CD4-positive, CD25-positive, alpha-beta regulatory T cell (primary cell): ENCODE measurements at places on chromosomes 3 and 15.
A peak's percentile ranks its signal among the peaks of the same experiment; 100 is the strongest.

- DNase-seq: no peak
- H3K27ac ChIP-seq: no peak overlapping the region
- no peaks in the 10 kb centered on the region for H3K36me3 ChIP-seq
- H3K4me3 ChIP-seq: no peak overlapping the region
These were observed 197.6 kb downstream of the PDZRN3 start for GRCh38 chr3:73427048-73427706.

DNA sequence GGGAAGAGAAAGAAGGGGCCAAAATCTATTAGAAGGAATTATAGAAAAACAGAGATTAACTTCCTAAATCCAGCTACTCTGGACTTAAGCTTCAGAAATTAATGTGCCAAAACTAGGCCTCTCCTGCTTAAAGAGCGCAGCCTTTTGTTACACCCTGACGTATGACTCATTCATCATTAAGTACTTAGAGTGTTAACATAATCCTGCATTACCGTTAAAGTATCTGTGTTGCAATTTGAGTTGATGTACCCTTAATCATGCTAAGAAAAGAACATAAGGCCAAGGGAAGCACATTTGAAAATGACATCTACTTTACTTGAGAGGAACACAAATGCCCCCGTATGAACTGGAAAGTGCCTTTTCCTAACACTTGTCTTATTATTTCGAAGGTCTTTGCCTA lies 7.9 kb downstream of the HTR3D start:
- H3K27me3 ChIP-seq: no peaks in the 10 kb centered on the region
- DNase-seq: no peak
- no peaks in the 10 kb centered on the region for H3K4me1 ChIP-seq
- no peak overlapping the region for H3K4me3 ChIP-seq
- no peak overlapping the region for H3K27ac ChIP-seq

DNA sequence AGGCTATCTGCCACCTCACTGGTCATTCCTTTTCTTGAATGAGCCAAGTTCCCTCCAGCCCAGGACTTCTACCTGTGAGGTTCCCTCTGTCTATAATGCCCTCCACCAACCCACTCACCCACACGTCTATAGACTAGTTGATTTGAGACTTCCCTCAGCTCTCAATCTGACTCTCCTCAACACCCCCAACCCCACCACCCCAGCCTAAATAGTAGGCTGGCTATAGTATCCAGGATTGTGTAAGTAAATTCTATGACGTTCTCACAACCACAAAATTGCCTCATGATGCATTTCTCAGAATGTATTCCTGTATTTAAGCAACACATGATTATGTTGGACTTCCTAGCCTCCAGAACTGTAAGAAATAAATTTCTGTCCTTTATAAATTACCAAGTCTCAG lies 2.2 kb downstream of the PLSCR1 start:
- no peak overlapping the region for H3K27ac ChIP-seq
- H3K27me3 ChIP-seq: no peaks in the 10 kb centered on the region
- no peaks in the 10 kb centered on the region for H3K36me3 ChIP-seq
- DNase-seq: no peak

DNA sequence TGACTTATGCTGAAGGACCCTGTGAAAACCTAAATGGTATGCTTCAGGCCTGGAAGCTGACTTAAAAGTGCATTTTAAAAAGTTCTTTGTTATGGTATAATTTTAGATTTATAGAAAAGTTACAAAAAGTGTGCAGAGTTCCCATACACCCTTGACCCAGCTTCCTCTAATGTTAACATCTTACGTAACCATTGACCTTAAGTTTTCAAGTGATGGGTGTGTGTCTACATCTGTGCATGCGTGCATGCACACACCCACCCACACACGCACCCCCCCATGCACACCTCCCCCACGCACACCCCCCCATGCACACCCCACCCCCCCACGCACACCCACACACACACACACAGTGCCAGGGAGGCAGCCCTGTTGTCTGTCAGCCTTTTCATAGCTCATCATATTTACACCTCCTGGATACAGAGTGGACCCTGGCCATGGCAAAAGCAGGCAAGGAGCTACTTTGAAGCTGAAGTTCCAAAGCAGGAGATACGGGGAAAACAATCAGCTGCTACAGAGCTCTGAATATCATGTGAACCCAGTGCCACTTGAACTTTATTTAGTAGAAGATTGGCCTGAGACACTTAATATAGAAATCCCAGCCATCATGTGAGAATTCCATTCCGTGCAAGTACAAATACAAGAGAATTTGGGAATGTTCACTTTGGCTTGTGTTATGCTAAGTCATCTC lies 30.0 kb upstream of the TRAK1 start:
- H3K4me1 ChIP-seq: no peaks in the 10 kb centered on the region
- no peaks in the 10 kb centered on the region for H3K36me3 ChIP-seq
- no peaks in the 10 kb centered on the region for H3K27me3 ChIP-seq
- no peak overlapping the region for H3K4me3 ChIP-seq
- no peak overlapping the region for H3K27ac ChIP-seq

- H3K36me3 ChIP-seq: no peaks in the 10 kb centered on the region
- no peak for DNase-seq
- H3K4me1 ChIP-seq: no peaks in the 10 kb centered on the region
- no peak overlapping the region for H3K4me3 ChIP-seq
- H3K27ac ChIP-seq: no peak overlapping the region
These were observed 80.5 kb upstream of the CCNL1 start for GRCh38 chr3:157240408-157240807.

DNA sequence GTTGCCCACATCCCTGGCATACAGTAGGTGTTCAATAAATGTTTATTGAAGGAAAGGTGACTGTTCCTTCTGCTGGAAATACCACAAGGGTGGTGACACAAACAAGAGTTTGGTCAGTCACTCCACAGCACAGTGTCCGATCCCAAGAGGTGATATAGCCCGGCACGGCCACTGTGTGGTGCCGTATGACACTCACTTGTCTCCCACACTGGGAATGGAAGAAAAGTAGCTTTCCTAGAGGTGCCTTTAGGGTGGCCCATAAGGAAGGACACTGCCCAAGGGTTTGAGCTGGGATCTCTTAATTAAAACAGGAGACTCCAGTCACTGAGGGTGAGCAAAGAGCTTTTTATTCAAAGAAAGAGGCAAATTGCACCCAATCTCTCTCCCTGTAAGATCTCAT lies 40.5 kb downstream of the TGM4 start:
- no peak overlapping the region for H3K4me3 ChIP-seq
- no peaks in the 10 kb centered on the region for H3K4me1 ChIP-seq
- no peaks in the 10 kb centered on the region for H3K36me3 ChIP-seq
- H3K27me3 ChIP-seq: no peaks in the 10 kb centered on the region
- H3K27ac ChIP-seq: no peak overlapping the region
- DNase-seq: no peak

GRCh38 chr15:94893091-94893490 lies 661.7 kb downstream of the MCTP2 start:
- H3K27ac ChIP-seq: no peak overlapping the region
- H3K27me3 ChIP-seq: no peaks in the 10 kb centered on the region
- H3K36me3 ChIP-seq: no peaks in the 10 kb centered on the region
- no peak overlapping the region for H3K4me3 ChIP-seq
- H3K4me1 ChIP-seq: no peaks in the 10 kb centered on the region
- DNase-seq: no peak

DNA sequence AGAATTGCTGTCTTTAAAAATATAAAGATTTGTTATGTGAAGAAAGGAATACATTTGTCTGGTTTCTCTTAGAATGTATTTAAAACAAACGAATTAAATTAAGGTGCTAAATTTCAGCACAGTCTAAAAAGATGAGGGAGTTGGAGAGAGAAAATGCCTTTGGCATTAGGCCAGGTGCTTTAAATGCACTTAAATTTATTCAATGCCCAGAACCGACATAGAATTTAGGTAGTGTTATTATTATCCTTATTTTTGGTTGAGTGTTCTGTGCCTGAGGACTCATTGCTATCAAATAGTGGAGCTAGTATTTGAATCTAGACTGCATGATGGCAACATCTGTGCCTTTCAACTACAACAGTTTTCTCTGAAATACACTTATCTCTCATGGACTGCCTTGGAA lies 287.5 kb downstream of the RBMS3 start:
- H3K27me3 ChIP-seq: no peaks in the 10 kb centered on the region
- no peaks in the 10 kb centered on the region for H3K36me3 ChIP-seq
- no peak overlapping the region for H3K27ac ChIP-seq
- H3K4me1 ChIP-seq: no peaks in the 10 kb centered on the region

- no peaks in the 10 kb centered on the region for H3K4me1 ChIP-seq
- no peak for DNase-seq
- H3K4me3 ChIP-seq: no peak overlapping the region
- no peak overlapping the region for H3K27ac ChIP-seq
- no peaks in the 10 kb centered on the region for H3K36me3 ChIP-seq
These were observed 484.3 kb downstream of the DIPK2A start for GRCh38 chr3:144455841-144456440.

DNA sequence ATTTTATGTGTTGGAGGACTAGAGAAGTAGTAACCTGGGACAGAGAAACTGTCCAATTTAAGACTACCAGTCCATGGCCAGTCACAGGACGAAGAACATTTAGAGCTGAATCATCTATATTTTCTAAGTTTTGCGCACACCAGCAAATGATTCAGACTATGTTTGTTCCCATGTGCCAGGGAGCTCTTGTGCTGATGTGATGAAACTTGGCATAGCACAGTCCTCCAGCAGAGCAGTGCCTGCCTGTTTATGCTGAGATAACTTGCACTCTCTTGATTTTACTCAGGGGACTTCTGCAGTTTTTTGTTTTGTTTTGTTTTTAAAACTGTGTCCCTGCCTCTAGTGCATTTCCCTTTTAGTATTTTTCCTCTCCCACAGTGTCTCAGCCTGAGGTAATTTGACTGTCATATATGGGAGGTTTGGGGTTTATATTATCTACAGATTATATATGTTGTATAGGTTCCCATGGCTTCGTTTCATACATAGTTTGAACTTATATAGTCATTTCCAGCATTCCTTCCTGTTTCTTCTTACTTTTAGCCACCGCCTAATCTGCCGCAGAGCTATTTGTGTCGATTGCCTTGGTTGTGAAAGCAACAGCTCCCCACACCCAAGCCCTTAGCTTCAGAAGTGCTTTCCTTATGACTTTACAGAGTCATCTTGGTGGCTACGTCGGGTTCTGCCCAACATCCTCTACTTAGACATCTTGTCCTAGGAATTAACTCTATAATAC lies 45.5 kb downstream of the PPM1L start:
- no peak overlapping the region for H3K27ac ChIP-seq
- H3K27me3 ChIP-seq: no peaks in the 10 kb centered on the region
- H3K4me1 ChIP-seq: no peaks in the 10 kb centered on the region
- no peaks in the 10 kb centered on the region for H3K36me3 ChIP-seq
- no peak overlapping the region for H3K4me3 ChIP-seq
- peak; percentile 85 for DNase-seq
